Stromal cell of bone marrow (primary cell): ENCODE measurements at places on chromosomes 7 and 10.
A peak's percentile ranks its signal among the peaks of the same experiment; 100 is the strongest.

GRCh38 chr10:31765541-31765940 lies 163.1 kb downstream of the ARHGAP12 start:
- no peak for DNase-seq

- DNase-seq, result no peak
These were observed 41.2 kb downstream of the COL13A1 start for GRCh38 chr10:69842882-69843281.

DNA sequence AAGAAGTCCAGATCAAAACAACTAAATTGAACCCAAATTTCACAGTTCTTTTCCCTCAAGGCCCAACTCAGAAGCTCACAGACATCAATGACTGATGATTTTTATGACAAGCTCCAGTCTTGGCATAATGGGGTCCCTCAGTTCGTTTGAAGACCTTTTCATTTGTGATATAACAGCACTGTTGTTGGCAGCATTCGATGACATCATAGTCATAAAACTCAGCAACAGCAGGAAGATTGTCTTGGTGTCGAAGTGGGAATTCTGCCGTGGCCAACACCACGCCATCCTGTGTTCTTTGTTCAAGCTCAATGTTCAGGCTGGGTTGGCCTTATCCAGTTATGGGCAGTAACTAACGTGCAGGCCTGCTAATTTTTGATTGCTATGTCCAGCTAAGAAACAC lies 261.7 kb downstream of the C7orf25 start:
- no peak for DNase-seq

DNA sequence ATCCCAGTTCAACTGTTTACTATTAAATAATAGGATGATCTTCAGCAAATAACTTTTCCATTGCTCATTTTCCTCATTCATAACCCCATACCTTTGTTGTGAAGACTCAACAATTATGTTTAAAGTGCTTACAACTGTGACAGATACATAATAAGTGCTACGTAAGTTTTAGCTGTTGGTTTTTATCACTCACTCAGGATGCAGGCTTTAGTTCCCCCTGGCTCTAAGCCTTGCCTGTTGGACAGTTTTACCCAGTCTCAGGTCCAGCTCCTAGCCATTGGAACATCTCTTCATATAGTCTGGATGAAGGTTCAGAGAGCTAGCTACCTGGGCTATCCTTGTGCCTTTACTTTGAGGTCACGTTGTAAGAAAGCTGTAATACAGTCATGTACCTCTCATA lies 353.2 kb downstream of the CRPPA start:
- DNase-seq, result no peak

- no peak for DNase-seq
These were observed 45.2 kb upstream of the TMEM213 start for GRCh38 chr7:138752518-138753149.

- DNase-seq, result no peak
These were observed 200.9 kb downstream of the CDC14C start for GRCh38 chr7:49125246-49125645.

GRCh38 chr7:131365838-131366237 lies 38.2 kb downstream of the MKLN1 start:
- peak; percentile 18 for DNase-seq

DNA sequence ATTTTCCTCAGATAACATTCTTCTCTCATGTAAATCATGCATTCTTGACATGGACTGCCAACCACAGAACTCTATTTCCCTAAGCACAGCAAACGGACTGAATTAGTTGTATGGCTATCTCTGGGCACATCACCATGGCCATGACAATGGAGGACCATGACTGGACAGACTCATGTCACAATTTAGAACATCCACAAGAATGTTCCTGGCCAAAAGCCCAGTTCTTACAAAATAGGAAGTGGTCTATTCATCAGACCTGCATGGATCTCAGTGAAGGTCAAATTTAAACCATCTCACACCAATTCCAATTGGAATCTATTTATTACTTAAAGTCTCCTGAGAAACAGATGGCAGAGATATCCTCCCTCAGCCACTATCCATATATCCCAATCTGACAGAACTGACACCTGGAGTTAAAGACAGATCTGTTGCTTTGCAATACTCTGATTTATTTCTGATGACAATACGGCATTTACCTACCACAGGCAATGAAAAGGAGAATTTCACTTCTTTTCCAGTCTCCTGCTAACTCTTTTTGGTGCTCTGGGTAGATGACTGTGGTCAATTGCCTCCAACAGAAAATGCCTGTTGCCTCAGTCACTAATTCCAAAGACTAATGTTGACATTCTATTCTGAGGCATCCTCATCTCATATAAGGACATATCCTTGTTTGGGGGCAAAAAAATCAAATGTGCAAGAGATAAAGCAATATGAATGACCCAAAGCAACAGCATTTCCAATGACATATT lies 254.8 kb downstream of the HTR7 start:
- DNase-seq, result peak; percentile 31

DNA sequence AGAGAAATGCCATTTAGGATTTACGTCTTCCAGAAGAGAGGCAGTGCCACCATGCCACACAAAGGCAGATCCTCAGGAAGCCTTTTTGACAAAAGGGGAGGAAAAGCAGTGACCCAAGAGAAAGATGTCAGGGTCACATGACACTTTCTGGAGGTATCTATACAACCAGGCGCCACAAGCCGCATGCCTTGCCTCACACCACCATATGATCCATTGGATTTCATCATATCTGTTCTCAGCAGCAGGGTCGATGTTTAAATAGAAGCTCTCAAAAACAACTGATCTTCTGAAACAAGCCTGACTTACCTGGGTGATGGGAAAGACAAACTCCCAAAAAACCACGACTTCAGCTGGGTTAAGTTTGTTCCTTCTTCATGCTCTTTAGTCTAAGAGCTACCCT lies 52.5 kb upstream of the UNC5B start:
- no peak for DNase-seq

GRCh38 chr7:24384362-24385030 lies 100.5 kb downstream of the NPY start:
- no peak for DNase-seq

- DNase-seq, result no peak
These were observed 16.4 kb upstream of the NDUFA5 start for GRCh38 chr7:123573896-123574467.

DNA sequence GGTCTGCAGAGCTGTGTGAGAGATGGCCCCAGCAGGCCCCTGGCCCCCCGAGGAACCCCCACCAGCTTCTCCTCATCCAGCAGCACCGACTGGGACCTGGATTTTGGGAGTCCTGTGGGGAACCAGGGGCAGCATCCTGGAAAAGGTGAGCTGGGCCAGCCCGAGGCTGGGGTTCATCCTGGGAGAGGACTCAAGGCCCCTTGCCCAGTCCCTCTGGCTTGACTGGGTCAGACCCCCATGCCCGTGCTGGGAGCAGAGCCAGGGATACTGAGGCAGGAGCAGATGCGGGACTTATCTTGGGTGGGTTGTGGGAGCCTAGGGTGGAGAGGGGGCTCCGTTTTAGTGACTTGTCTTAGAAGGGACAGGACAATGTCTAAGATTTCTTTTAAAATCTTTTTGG lies 47.5 kb downstream of the ZNF467 start:
- DNase-seq, result no peak

DNA sequence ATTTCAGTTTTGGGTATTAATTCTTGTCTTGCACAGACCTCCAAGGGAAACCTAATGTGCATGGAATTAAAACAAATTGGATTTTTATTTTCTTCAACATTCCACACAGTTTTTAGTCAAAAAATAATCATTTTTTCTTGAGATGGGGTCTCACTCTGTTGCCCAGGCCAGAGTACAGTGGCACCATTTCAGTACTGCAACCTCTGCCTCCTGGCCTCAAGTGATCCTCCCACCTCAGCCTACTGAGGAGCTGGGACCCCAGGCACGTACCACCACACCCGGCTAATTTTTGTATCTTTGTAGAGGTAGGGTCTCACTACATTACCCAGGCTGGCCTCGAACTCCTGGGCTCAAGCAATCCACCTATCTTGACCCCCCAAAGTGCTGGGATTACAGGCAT lies 4.9 kb downstream of the BAIAP2L1 start:
- no peak for DNase-seq

GRCh38 chr10:93481637-93482144 lies 443 bp downstream of the MYOF start:
- no peak for DNase-seq

DNA sequence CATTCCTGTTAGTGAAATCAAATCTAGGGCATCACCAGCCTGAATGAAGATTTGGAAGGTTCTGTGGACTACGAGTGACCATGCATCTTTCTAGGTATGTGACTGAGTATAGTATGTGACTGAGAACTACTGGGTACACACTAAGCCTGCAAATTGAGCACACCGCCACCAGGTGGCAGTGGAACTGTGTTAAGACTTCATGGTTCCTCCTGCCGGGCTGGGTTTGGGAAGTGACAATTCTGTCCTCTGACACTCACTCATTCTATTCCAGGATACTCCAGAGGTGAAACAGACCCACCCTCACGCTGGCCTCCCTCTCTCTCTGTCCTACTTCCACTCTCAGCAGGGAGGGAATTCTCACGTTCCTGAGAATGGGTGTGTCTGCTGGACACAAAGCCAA lies 84.0 kb upstream of the TMEM248 start:
- no peak for DNase-seq

DNA sequence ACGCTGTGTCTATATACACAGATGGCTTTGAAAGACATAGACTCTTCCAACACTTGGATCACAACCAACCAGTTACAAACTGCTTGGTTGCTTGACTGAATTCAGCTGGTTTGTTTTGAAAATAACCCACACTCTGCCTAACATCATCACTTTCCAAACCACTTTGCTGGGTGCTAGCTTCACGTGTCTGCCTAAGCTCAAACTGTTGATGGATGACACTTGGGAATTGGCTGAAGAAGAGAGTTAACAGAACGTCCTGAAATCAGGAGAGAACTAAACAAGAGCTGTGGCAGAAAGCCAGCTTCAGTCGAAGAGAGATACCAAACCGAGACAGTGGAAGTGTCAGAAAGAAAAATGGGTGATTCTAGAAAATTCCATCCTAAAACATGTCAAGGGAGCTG lies 420.8 kb upstream of the AUTS2 start:
- DNase-seq, result no peak

GRCh38 chr7:148056406-148056805 lies 534.2 kb upstream of the C7orf33 start:
- no peak for DNase-seq

DNA sequence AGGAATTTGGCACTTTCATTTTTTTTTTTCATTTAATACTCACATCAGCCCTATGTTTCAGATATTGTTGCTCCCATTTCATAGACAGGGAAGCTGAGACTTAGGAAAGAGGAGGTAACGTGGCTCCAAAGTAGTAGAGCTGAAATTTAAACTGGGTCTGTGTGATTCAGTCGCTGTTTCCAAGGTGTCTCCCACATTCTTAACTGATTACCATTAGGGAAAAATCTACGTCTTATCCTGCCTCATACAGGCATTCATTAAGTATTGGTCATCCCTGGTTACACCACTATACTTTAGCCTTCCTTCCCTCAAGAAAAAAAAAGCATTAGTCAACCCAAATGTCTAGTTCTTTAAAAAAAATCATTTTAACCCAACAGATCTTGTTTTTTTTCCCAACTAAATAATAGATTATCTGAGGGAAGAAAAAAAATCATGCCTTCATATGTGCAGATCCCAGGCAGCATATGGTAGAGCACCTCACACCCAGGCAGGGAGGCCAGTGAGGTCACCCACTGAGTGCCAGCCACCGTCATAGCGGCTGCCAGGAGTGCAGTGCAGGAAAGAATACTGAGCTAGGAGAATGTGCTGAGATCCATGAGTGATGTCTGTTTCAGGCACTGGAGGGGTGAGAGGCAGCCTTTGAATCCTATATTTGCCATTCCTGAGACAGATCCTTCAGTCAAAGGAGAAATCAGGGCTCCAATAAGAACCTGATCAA lies 59.0 kb upstream of the SORCS3 start:
- peak; percentile 4 for DNase-seq

DNA sequence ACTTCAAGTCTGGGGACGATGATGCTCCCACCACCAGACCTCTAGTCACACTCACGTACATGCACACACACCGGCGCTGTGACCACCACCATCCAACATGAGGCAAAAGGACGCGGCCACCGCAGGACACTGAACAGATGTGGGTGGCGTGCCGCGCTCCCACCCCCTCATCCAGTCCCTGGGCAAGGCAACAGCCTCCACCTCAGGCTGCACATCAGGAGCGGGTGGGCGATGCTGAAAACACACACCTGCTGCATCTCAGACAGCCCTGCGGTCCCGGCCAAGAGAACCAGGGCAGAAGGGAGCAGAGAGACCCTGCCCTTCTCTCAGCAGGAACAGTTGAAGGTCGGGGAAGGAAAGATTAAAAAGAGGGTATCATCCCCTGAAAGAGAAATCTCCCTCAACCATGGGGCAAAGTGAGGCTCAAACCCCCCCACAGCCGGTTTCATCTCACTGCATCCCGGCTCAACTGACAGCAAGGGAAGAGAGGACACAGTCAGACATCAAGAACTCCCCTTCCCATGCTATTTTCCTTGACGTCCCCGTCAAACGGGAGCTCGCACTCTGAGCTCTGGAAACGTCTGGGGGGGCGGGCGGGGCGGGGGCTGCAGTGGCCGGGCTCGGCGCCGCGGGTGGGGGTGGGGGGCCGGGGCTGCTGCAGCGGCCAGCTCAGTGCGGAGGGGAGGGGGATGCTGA lies 1.1 kb downstream of the CAMK2G start:
- no peak for DNase-seq

DNA sequence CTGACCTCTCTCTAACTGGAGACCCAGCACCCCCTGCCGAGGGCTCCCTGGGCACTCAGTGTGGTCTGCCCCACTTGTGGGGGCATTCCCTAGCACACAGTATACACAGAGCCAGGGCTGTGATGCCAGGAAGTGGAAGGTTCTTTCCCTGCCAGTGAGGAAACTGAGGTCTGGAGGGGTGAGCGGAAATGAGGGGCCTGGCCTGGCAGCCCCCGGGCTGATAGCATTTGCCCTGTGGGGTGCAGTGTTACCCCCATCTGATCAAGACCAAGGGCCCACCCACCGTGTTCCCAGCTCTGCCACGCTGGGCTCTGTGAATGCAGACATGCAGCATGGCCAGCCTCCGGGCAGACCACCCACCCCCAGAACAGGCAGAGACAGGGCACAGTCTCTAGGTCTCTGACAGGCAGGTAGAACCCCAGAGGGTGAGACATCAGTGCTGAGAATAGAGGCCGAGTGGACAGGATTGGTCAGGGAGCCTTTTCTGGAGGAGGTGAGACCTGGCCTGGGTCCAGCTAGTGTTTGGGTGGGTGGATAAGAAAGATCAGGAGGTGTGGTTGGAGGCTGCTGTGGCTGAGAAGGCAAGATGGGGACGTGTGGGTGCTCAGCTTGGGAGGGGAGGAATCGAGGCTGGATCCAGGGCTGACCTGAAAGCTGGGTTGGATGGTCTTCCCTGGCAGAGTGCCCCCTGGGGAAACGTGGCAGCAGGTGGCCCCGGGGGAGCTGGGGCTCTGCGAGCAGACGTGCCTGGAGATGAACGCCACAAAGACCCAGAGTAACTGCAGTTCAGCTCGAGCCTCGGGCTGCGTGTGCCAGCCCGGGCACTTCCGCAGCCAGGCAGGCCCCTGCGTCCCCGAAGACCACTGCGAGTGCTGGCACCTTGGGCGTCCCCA lies 10.8 kb upstream of the ZNF862 start:
- DNase-seq, result no peak

- peak; percentile 77 for DNase-seq
These were observed 1.5 kb upstream of the C10orf95 start for GRCh38 chr10:102452672-102453340.

GRCh38 chr10:116197946-116198675 lies 74.9 kb downstream of the GFRA1 start:
- DNase-seq, result no peak

GRCh38 chr10:97039538-97040247 lies 146.1 kb downstream of the SLIT1 start:
- no peak for DNase-seq
